NCI-H1092 (cell line): ENCODE measurements at places on chromosomes 5 and 9.

GRCh38 chr9:110114086-110114858 lies 93.7 kb downstream of the C9orf152 start:
- no peak for DNase-seq

- DNase-seq: no peak
These were observed 111.1 kb downstream of the ASTN2 start for GRCh38 chr9:117303643-117304230.

- DNase-seq: no peak
These were observed 32.0 kb upstream of the PANK3 start for GRCh38 chr5:168611165-168611564.

DNA sequence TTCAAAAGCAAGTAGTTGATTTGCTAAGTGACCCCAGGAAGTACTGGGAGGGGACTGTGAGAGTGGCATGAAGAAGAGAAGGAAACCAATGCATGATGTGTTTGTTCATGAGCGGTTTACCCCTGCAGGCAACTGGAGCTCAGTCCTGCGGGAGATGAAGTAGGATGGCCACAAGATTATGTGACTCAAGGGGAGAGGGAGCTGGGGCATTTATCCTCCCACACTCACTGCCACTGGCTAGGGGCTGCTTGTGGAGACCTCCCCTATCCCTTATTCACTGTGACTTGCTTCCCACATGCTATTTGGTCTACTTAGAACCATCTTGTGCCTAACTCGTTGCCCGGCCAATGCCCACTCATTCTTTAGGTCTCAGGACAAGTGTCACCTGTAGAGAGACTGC lies 60.6 kb upstream of the TRIO start:
- no peak for DNase-seq

DNA sequence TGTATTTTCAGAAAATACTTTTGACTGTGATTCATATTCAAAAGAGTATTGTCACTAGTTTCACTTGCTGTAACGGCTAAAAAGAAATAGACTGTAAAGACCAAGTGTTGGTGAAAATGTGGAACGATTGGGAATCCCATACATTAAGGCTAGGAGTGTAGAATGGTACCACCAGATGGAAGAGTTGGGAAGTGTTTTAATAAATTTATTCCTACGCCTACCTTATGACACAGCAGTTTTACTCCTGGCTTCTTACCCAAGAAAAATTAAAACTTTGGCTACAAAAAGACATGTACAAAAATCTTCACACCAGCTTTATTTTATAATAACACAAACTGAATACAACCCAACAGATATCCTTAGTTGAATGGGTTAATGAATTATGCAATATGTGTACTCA lies 256.2 kb downstream of the TAF11L14 start:
- no peak for DNase-seq

DNA sequence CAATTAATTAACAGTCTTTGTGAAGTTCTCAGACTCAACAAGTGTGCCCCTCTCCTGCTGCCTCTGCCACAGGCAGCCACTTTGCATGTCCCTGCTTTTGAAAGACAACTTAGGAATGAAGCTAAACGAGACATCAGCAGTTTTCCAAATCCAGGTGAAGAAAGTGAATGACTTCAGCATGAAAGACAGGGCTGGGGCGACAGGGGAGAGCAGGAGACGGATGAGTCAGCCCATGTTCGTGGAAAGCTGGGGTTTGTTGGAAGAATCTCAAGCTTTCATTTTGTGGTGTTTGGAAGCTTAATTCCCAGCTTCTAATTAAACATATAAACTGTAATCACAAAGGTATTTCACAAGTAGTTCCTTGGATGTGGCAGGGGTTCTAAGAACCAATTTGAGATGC lies 207.8 kb upstream of the MAP3K1 start:
- DNase-seq: no peak

GRCh38 chr9:135906291-135907005 lies 898 bp downstream of the CAMSAP1 start:
- no peak for DNase-seq

- no peak for DNase-seq
These were observed 29.0 kb downstream of the DCTN4 start for GRCh38 chr5:150729859-150730258.

DNA sequence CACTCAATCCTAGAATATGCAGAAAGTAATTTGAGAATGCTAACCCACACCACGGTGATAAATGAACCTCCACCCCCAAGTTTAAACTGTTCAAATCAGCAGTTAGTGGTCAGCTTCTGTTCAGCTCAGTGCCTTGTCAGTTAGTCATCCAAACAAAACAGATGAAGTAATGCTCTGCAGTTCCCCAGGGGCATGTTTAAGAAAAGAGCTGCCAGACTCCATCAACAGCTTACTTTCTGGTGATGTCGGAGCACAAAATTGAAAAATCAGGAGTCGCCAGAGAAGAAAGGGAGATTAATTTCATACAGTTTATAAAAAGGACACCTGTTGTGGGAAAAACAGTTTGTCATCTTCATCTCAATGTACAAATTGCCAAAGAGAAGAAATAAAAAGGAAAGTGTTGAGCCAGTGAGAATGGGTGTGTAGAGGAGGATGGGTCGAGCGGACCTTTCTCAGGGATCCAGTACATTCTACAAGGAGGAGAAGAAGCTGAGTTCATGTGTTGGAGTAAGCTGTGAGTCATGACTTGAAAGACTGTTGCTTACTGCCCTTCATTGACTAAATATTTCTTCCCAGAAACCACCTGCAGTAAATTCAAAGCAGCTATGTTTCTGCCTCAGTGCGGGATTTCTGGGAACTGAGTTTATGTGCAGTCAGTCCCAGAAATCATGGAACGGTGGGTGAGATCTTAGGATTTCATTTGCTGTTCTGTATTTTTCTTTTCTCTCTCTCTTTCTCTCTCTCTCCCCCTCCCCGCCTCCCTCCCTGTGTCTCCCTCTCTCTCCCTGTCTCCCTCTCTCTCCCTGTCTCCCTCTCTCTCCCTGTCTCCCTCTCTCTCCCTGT lies 13.7 kb downstream of the TRIO start:
- no peak for DNase-seq
